ENCODE measurements at places on chromosomes 4 and X.

GRCh38 chrX:100600758-100601157, 16.0 kb downstream of the TNMD start:
- no peak for DNase-seq

- no peak for DNase-seq
Observed at GRCh38 chr4:90084967-90085295, 42.3 kb upstream of the CCSER1 start.

- DNase-seq, result no peak
Observed at GRCh38 chr4:139625093-139625455, 40.5 kb upstream of the MGST2 start.

GRCh38 chr4:12846368-12846767, 637.8 kb downstream of the RAB28 start:
- no peak for DNase-seq

GRCh38 chr4:109472343-109472761, 38.7 kb downstream of the SEC24B start:
- no peak for DNase-seq

DNA sequence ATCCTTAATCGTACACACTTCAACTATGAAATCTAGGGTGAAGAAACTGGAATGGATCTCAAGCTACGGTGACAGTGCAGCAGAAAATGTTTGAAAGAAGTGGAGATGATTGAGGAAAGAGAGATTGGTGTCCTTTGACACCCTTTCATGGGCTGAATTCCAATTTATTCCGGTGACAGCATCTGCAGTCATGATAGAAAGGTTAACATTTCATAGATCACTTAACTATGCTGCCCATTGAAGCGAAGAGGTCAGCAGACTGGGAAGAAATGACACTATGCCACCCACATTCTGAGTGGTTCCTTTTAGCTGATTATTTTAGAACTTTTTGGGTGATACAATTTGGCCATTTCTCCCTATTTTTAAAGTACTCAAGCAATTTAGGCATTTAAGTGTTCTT, 82.3 kb downstream of the DNAAF6 start:
- DNase-seq, result no peak

GRCh38 chr4:80529026-80529425, 193.5 kb downstream of the CFAP299 start:
- DNase-seq, result no peak
